Inflammatory macrophage treated with lipopolysaccharide for 4 hours (primary cell): ENCODE measurements at places on chromosomes 3 and 15.

DNA sequence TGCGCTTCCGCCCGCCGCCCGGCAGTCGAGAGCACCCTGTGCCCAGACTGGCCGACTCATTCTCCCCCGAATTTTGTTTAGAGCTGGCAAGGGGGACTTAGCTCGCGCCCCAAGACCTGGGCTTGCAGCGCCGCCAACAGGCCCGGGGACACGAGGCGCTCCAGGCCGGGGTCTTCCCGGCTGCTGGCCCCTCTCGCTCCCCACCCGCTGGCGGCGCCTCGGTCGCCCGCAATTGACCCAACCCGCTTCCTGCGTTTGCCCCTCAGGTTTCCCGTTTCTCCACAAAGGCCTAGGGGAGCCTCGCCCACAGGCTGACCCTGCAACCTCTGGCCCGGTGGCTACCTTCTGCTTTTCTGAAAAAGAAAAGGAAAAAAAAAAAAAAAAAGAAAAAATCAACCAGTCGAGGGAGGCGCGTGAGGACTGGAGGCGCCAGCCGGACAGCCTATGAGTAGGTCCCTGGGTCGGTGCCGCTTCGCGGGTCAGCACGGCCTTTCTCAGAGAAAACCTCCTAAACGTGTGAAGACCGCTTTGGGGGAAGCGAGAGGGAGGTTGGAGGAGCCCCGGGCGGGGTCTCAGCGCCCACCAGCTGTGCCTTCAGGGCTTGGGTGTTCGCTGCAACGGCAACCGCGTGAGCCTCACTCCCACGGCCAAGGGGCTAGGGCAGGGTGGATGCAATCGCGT is 7.2 kb downstream of the FOXL2 start:
- DNase-seq: no peak

DNA sequence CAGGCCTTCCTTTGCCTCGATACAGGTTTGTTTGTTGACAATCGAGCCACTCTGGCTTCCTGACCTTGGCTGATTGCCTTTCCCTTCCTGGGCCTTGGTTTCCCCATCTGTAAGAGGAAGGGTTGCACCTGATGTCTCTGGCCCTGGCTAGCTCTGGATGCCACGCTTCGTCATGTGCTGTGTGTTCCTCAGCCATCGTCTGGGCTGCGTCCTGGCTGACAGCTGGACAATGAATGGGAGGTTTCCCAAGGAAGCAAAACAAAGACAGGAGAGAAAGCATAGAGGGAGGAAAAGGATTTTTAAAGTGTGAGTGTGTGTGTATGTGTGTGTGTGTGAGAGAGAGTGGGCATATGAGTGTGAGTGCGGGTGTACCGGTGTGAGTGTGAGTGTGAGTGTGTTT is 65.2 kb upstream of the HACD2 start:
- no peak for DNase-seq

GRCh38 chr3:183427876-183428446 is 458 bp downstream of the MCF2L2 start:
- DNase-seq: peak; percentile 63

GRCh38 chr15:33071451-33071850 is 123.1 kb downstream of the FMN1 start:
- no peak for DNase-seq

DNA sequence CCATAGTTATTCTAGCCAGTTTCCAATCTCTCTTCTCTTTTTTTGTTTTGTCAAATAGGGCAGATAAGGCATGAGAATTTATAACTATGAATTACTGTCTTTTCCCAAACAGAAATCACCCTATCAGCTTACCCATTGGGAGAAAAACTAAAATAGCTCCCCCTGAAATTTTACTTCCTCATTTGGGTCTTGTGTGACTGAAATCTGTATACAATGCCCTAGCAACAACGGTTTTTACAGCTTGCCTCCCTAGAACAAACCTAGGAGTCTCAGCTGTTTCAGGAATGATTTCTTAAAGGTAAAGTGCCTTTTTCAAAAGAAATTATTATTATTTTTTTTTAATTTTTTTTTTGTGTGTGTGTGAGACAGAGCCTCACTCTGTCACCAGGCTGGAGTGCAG is 56.8 kb downstream of the CD86 start:
- DNase-seq: no peak
